ENCODE measurements at places on chromosomes 3 and 15. TPM values are rescaled to one million over a fixed set of nuclear protein-coding genes. Genes with fewer than 3 reads are reported as not detected.

DNA sequence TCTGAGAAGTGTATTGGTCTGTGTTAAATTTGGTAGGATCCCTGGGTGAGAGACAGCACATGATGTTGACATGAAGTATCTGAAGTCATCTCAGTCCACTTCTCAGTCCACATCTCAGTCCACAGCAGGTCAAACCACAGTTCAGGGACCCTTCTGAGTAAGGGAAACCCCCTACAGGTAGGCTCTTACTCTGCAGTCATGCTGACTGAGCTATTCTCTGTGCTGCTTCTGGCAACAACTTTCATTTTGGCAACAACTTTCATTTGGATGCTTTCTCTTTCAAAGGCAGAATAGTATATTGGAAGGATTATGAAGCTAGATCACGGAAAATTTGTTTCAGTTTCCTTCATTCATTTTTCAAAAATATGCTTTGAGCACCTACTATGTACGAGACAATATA, 178.2 kb upstream of the GOLIM4 start:
- H3K4me1 ChIP-seq: no peaks in the 10 kb centered on the region
- H3K36me3 ChIP-seq: no peaks in the 10 kb centered on the region
- no peaks in the 10 kb centered on the region for H3K27me3 ChIP-seq

DNA sequence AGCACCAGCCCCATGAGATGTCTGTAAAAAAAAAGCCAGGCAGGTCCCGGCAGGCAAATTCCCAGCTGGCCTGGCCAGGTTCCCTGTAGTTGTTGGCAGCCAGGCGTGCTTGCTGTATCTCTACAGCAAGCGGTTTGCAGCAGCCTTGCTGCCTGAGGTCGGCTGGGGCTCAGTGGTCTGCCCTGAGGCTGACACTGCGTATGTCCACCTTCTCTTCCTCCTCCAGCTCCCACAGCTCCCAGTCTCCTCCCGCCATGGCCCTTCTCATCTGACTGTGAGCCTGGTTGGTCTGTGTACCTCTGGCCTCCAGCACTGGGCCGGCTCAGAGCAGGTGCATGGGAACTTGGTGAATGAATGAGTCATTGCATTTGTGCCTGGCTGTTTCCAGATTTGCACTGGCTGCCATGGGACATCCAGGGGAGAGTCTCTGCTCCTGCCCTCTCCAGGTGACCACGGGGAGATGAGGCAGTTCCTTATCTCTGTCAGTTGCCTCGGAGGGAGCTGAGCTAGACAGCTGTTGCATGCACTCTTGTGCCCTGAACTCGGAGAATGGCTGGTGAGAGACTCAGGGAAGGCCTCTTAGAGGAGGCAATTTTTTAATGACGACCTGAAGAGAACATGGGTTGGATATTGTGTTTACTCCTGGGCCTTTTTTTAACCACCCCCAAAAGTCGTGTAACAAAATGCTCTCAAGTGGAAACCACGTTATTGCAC, 43.0 kb downstream of the SPSB4 start:
- no peak overlapping the region for H3K4me3 ChIP-seq
- peak; percentile 86 for DNase-seq
- no peaks in the 10 kb centered on the region for H3K36me3 ChIP-seq
- peak overlapping the region; percentile 21 for H3K27ac ChIP-seq

- H3K36me3 ChIP-seq: no peaks in the 10 kb centered on the region
- peaks cover 64% of the 10 kb centered on the region for H3K4me1 ChIP-seq
- no peak overlapping the region for H3K4me3 ChIP-seq
- H3K27ac ChIP-seq: peak overlapping the region; percentile 99
- H3K27me3 ChIP-seq: no peaks in the 10 kb centered on the region
Measured at GRCh38 chr3:66494959-66495667, 5.7 kb downstream of the LRIG1 start.

GRCh38 chr3:63631670-63632069, 20.8 kb upstream of the SNTN start:
- H3K36me3 ChIP-seq: no peaks in the 10 kb centered on the region
- no peaks in the 10 kb centered on the region for H3K4me1 ChIP-seq

GRCh38 chr3:133121450-133121849, 83.3 kb downstream of the TMEM108 start:
- no peaks in the 10 kb centered on the region for H3K27me3 ChIP-seq
- no peak overlapping the region for H3K27ac ChIP-seq

- H3K27ac ChIP-seq: peak overlapping the region; percentile 75
- H3K4me1 ChIP-seq: peaks cover 65% of the 10 kb centered on the region
- no peaks in the 10 kb centered on the region for H3K36me3 ChIP-seq
- no peak for DNase-seq
- no peaks in the 10 kb centered on the region for H3K27me3 ChIP-seq
Measured at GRCh38 chr15:78004222-78004727, 73.2 kb downstream of the TBC1D2B start.

Gene LNP1
- 1.2 TPM for total RNA-seq

Gene SH3BP5
- 5.5 TPM for total RNA-seq

Gene DPPA4
- total RNA-seq: not detected

Measured in pancreas (tissue), 10 donors.